ENCODE measurements at places on chromosomes 4 and X.

GRCh38 chr4:78299565-78299972 lies 242.4 kb downstream of the FRAS1 start:
- no peak for DNase-seq

DNA sequence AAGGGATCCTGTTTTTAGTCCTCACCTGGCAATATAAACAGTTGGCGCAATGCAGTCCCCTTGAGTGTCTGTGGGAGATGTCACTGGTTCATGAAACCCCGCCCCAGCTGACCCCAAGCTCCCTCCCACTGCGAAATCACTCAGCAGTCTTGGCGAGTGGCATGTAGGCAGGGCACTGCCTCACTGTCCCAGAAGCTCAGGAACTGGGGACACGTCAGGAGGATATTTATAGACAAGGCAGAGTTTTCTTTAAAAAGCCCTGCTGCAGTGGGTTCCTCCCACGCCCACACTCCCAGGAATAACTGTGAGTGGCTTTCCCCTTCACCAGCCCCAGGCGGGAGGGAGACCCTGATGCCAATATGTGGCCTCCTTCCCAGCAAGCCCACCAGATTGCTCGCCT lies 44.3 kb upstream of the PPP2R2C start:
- no peak for DNase-seq

DNA sequence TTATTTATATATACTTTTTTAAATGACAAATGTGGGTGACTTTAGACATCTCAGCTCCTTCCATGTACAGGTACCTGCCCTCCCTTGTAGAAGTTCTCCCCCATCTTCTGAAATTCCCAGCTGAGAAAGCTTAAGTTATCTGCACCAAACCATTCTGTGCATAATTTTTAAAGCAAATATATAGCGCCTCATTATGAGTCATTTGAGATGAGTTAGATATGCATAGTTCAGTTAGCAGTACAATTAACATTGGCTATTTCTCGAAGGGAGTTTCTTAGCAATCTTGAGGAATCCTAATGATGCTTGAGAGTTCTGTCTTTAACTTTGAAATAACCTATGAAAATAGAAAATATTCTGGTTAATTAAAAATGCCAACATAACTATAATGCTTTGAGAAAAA lies 19.4 kb upstream of the UFSP2 start:
- no peak for DNase-seq

- DNase-seq: no peak
These were observed 377.0 kb downstream of the PDGFC start for GRCh38 chr4:156594624-156595023.

DNA sequence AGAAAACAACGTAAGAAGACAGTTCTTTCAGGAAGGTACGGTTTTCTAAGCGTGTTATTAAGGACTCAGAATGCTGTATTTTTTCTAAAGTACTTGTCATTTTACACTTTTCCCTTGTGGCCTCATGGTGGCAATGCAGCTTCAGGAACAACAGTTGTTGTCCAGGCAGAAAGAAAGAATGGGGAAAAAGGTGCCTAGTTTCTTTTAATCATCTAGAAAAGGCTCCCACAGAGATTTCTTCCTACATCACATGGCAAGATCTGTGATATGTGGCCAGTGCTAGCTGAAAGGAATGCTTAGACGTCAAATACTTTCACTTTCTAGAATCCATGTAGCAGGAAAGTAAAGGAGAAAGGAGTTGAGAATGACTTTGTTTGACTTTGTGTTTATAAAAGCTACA lies 49.0 kb upstream of the TRAM1L1 start:
- peak; percentile 92 for DNase-seq

- no peak for DNase-seq
These were observed 292.1 kb downstream of the PRDM5 start for GRCh38 chr4:120630427-120630826.

DNA sequence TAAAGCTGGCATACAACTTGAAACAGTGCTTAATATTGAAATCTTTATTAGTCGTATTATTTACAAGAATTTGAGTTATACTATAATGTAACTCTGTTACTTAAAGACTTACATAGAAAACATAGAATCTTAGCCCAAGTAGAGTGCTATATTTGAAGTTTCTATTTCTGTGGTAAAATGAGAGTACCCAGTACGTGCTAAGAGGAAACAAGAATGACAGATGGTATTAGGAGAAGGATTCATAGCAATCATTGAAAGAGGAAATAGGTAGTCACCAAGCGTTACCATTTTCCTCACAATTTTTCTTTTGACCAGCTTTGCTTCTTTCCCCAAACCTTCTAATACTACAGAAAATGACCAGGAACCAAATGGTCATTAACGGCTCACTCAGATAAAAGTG lies 412.1 kb upstream of the GRIA3 start:
- DNase-seq: no peak

GRCh38 chrX:19616016-19616415 lies 100.7 kb upstream of the MAP3K15 start:
- DNase-seq: no peak

- no peak for DNase-seq
These were observed 715.8 kb downstream of the CCSER1 start for GRCh38 chr4:90842960-90843359.

GRCh38 chrX:19886883-19887531 lies 393 bp downstream of the SH3KBP1 start:
- no peak for DNase-seq

DNA sequence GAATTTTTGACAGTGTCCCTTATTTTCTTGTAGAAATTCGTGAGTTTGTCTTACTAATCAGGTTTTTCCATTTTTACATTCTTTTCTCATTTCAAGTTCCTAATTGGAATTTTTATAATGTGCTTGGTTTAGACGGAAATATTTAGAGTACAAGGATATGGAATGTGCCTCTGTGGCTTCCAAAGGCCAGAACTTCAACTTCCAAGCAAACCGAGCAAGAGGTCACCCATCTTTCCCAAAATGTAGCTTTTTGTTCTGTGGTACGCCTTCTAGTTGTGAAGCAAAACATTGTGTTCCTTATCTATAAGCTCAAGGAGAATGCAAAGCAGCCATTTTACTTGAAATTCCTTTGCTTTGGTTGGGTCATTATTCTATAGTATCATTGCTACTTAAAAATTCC lies 212.8 kb upstream of the PACRGL start:
- no peak for DNase-seq

DNA sequence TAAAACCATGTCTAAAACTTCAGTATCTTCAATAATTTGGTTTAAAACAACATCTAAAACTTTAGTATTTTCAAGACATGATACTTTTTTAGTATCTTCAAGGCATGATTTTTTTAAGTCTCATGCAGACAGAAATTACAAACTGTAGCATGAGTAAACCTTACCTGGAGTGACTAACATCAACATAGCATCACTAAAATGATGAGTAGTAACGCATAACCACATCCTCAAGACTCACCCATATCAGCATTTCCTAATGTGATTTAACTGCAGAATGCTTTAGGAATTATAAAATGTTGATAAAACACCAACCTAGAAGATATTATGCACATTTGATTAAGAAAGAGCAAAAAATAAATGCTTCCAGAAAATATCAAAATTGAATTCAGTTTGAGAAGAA lies 19.7 kb upstream of the EDNRA start:
- DNase-seq: no peak

- DNase-seq: no peak
These were observed 164.6 kb downstream of the DHRSX start for GRCh38 chrX:2336181-2336580.

DNA sequence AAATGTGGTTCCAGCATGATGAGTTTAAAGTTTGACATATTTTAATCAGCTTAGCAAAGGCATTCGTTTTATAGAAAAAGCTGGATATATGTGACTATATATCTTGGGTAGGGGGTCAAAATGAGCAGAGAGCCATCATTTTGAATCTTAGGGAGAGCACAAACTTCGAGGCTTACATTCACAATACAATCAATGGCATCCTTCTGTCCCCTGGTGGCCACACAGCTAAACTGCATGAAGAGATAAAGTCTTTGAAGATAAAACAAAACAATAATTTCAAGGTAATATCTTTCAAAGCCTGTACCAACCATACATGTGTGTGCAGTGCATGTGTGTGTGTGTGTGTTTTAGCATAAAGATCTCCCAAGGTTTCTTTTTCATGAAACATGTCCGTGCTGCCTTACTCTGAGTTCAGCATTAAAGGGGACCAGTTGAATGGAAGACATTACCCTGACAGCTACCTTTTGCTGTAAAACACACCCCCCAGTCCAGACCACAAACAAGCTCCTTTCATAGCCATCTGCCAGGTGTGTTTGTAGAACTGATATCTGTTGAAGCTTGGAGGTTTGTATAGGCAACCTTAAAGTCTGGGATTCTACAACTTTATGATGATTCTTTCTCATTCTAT lies 22.0 kb downstream of the DYNLT3 start:
- DNase-seq: no peak

DNA sequence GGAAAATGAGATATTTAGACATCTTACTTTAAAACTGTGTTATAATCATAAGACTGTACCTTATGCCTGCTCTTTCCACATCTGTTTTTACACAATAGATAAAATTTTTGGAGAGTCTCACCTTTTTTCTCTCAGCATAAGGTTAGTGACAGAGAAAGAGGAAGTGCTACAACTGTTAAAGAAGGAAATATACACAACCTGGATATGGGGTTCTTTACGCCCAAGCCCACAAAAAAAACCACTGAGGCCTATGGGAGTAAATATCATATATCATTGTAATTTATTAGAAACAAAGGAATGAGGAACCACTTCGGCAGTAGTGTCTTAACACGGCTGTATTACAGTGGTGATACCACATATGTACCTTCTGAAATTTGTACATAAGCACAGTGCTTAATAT lies 265.9 kb upstream of the GK2 start:
- DNase-seq: no peak

DNA sequence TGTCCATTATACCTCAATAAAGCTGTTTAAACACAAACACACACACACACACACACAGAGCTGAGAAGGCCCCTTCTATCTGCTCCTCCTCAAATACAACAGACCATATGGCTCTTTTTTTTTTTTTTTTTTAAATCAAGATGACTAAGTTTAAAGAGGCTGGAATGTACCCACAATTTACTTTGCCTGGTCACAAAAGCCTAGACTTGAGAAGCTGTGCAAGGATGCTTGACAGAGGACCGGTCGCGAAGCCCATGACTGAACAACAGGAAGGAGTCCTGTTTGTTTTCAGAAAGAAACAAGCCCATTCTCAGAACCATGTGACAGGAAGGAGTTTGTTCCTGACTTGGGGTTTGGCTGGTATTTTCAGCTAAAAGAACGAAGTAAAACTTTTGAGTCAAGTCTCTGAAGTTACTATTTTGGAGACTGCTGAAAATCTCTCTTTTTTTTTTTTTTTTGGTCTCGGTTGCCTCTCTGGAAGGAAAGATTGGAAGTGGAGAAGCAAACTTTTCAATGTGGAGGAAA lies 650.9 kb upstream of the TENM3 start:
- DNase-seq: no peak

- DNase-seq: no peak
These were observed 884 bp downstream of the RELL1 start for GRCh38 chr4:37685161-37685822.

GRCh38 chrX:1727531-1728027 lies 112.7 kb downstream of the ASMT start:
- DNase-seq: no peak

DNA sequence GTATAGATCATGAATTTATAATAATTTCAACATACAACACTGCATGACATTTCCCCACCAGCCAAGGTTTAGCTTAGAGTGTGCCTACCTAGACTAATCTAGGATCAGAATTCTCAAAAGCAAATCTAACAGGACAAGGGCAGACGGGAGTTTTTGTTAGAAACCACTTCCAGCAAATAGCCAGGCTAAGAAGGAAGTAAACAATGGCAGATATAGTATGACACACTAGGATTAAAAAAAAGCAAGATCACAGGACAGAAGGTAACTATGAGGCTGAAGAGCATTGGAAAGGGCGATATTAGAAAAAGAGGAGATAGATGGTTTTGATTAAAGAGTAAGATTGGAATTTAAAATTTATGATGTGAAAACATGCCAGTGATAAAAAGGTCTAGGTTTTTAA lies 124.8 kb downstream of the LRBA start:
- DNase-seq: no peak

DNA sequence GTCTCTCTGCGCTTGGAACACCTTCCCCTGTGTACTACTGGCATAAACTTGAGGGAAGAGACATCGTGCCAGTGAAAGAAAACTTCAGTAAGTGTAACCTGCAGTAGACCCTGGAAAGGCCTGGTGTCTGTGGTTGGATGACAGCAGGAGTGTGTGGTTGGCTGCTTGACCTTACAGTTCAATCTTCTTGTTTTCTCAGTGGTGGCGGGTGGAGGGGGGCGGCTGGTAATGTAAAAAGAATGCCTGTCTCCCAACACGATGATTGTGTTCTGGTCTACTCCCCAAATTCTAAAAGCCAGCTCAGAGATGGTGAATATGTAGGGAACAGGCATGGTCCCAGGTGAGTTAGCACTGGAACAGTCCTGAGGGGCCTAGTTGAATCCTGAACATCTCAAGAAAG lies 18.6 kb downstream of the PSMD10 start:
- DNase-seq: peak; percentile 66

- DNase-seq: no peak
These were observed 295.2 kb upstream of the AGA start for GRCh38 chr4:177737387-177737940.

- no peak for DNase-seq
These were observed 54.6 kb downstream of the ARAP2 start for GRCh38 chr4:36189511-36190226.

DNA sequence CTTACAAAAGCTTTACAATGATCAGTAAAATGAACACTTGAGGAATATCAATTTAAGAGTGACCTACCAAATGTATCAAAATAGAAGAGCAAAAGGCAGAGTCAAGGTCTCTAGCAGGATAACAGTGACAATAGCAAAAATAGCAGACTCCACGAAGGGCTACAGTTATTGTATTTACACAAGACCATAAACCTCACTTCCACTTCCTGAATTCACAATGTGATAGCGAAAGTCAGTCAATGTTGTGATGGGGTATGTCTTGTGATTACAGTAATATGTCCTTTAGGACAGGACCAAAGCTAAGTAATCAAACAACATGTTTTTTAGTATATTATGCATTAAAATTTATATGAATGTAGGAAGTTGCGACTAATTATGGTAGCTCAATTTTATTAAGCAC lies 139.6 kb downstream of the IQCM start:
- no peak for DNase-seq

- peak; percentile 57 for DNase-seq
These were observed 36.6 kb downstream of the PITX2 start for GRCh38 chr4:110586131-110586850.

- no peak for DNase-seq
These were observed 43.4 kb downstream of the MAOA start for GRCh38 chrX:43699475-43699874.

GRCh38 chr4:55827582-55827981 lies 8.0 kb downstream of the EXOC1L start:
- no peak for DNase-seq

Measured in astrocyte of the cerebellum (primary cell).